ENCODE measurements at places on chromosomes 5 and 9. TPM values are rescaled to one million over a fixed set of nuclear protein-coding genes. Genes with fewer than 3 reads are reported as not detected.

DNA sequence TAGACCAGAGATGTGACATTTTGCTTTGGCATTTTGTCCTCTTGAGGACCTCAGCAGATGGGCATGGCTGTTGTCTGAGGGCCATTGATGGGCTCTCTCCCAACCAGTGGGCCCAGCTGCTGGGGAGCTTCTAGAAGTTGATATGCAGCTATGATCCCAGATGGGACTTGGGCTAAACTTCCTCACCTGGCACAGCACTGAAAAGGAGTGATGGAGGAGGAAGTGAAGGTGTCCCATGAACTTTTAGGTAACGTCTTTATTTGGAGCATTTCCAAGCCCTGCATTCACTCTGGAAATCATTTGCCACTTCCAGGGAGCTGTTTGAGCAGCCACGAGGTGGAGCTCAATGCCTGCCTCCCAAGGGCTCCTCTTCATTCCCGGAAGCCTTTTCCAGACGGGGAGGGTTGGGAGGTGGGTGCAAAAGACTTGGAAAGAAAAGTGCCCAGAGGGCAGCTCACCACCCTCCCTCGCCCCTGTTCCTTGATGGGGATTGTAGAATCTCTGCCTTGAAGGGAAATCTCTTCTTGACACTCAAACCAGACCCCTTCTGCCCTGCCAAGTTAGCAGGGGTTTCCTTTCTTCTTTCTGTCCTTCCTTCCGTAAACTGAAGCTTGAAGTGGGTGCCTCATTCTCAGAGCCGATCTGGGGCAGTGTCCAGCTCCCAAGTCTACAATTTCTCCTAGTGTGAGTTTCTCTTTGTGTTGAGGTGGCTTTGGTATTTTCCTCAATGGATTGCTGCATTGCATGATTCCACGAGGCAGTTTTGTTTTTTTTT, 18.1 kb upstream of the NEUROG1 start:
- no peak overlapping the region for H3K4me3 ChIP-seq
- no peaks in the 10 kb centered on the region for H3K36me3 ChIP-seq
- H3K4me1 ChIP-seq: no peaks in the 10 kb centered on the region
- H3K27ac ChIP-seq: no peak overlapping the region
- no peak for DNase-seq

DNA sequence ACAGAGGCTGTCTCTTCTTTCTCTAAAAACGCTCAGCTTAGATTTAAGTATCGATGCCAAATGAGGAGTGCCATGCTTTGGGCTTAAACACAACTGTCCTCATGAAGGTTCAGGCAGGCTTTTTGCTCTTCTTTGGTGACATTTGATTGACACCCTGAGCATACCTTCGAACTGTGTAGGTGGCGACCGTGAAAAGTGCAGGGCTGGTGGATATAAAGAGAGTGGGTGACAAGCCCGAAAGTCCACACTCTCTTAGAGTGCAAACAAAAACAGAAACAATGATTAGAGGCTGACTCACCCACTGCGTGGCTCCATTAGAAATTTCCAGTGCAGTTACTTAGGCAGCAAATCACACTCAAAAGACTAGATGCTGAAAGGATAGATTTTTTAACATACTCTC, 141.7 kb downstream of the SYK start:
- no peak for DNase-seq
- no peak overlapping the region for H3K4me3 ChIP-seq
- H3K27me3 ChIP-seq: no peaks in the 10 kb centered on the region
- H3K27ac ChIP-seq: no peak overlapping the region
- H3K4me1 ChIP-seq: no peaks in the 10 kb centered on the region

The FGF18 gene
- 0.67 TPM for total RNA-seq

DNA sequence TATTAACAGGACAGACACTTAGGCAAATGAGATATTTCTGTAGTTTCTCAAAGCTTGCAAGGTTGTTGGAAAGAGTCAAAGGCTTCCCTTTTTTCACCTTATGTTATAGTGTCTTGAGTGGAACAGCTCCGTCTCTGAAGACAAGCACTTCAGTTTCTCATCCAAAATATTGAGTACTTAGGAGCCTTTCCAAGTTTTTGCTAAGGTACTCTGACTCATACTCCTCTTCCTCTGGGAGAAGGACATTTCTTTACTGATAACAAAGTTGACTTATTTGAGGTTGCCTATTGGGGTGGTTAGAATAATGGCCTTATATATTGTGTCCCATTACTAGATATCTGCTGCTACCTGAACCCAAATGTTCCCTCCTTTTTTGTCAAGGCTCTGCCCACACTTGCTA, 869.6 kb downstream of the MAT2B start:
- no peaks in the 10 kb centered on the region for H3K27me3 ChIP-seq
- peaks cover 6% of the 10 kb centered on the region for H3K4me1 ChIP-seq
- H3K36me3 ChIP-seq: no peaks in the 10 kb centered on the region
- H3K27ac ChIP-seq: no peak overlapping the region
- H3K4me3 ChIP-seq: no peak overlapping the region
- no peak for DNase-seq

- no peaks in the 10 kb centered on the region for H3K4me1 ChIP-seq
- no peaks in the 10 kb centered on the region for H3K36me3 ChIP-seq
- H3K4me3 ChIP-seq: no peak overlapping the region
- H3K27ac ChIP-seq: no peak overlapping the region
- DNase-seq: no peak
These were observed 217.0 kb downstream of the TMEM38B start for GRCh38 chr9:105911104-105911911.

DNA sequence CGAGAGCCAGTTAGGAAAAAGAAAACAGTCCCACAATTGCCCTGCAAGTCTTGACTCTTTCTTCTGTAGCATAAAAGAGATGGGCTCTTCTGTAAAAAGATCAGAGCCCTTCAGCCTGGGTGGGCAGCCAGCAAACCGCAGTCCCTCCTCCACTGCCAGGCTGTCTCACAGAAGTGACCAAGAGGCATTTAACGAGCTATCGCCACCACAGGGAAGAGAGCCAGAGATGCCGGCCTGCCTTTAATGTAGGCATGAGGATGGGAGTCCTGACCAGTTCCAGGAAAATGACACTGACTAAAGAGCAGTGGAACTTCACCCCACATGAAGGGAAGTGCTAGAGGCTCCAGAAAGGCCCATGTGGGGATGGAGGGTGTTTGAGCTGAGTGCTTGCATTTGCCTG, 264.6 kb downstream of the NDUFS4 start:
- H3K27ac ChIP-seq: no peak overlapping the region
- no peak overlapping the region for H3K4me3 ChIP-seq
- H3K4me1 ChIP-seq: no peaks in the 10 kb centered on the region
- no peak for DNase-seq
- H3K27me3 ChIP-seq: no peaks in the 10 kb centered on the region

GRCh38 chr5:26034813-26035212, 1003.6 kb downstream of the CDH9 start:
- no peak overlapping the region for H3K27ac ChIP-seq
- no peak for DNase-seq
- no peaks in the 10 kb centered on the region for H3K36me3 ChIP-seq
- no peaks in the 10 kb centered on the region for H3K27me3 ChIP-seq
- H3K4me3 ChIP-seq: no peak overlapping the region
- H3K4me1 ChIP-seq: no peaks in the 10 kb centered on the region

DNA sequence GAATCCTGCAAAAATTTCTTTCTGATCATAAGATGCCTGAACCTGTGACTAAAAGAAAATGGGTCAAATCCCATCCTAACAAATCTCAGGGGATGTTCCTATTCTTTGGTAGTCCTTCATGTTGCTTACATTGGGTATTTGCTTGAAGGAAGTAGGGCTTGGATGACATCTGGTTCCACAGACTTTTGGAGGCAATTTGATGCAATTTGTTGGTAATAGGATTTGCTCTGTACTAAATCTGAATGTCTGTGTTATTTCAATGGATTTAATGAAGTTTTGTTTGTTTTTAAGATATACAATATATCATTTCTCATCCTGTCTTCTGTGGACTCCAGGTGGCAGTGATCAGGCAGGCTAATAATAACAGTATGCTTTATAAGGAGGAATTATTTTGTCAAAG, 457.9 kb downstream of the ZSWIM6 start:
- H3K4me1 ChIP-seq: no peaks in the 10 kb centered on the region
- H3K27me3 ChIP-seq: no peaks in the 10 kb centered on the region
- no peak overlapping the region for H3K27ac ChIP-seq
- H3K36me3 ChIP-seq: no peaks in the 10 kb centered on the region

GRCh38 chr5:34690301-34690700, 34.2 kb downstream of the RAI14 start:
- H3K4me1 ChIP-seq: peaks cover 30% of the 10 kb centered on the region
- no peaks in the 10 kb centered on the region for H3K36me3 ChIP-seq
- DNase-seq: no peak
- no peaks in the 10 kb centered on the region for H3K27me3 ChIP-seq

The ISL1 gene
- total RNA-seq: 0.63 TPM

The LAMC3 gene
- total RNA-seq: 0.81 TPM

DNA sequence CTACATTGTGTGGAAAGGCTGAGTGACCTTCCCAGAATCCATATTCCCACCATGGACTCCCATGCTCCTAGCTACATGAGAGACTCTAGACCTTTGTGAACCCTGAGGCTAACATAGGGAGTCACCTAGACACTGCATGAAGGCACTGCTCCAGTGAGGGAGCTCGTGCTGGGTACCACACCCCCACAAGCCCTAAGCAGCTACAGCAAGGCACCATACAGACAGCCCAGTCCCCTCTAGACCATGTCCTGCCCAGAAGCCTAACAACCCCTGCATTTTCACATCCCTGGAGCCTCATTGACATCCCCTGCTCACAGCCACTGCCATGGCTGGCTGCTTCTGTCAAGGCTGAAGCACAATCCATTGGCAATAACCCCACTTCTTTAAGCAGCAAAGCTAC, 176.5 kb upstream of the CTNND2 start:
- H3K27ac ChIP-seq: no peak overlapping the region
- no peaks in the 10 kb centered on the region for H3K27me3 ChIP-seq
- H3K4me3 ChIP-seq: no peak overlapping the region
- no peak for DNase-seq
- H3K36me3 ChIP-seq: no peaks in the 10 kb centered on the region

The WWC1 gene
- 80.1 TPM for total RNA-seq

The GAS1 gene
- 30.0 TPM for total RNA-seq

- DNase-seq: no peak
- no peak overlapping the region for H3K4me3 ChIP-seq
- H3K27me3 ChIP-seq: no peaks in the 10 kb centered on the region
- no peaks in the 10 kb centered on the region for H3K36me3 ChIP-seq
These were observed 23.0 kb upstream of the NSG2 start for GRCh38 chr5:174022384-174023095.

GRCh38 chr9:107707915-107708441, 218.4 kb upstream of the KLF4 start:
- H3K4me1 ChIP-seq: peaks cover 6% of the 10 kb centered on the region
- H3K36me3 ChIP-seq: no peaks in the 10 kb centered on the region
- no peaks in the 10 kb centered on the region for H3K27me3 ChIP-seq
- no peak overlapping the region for H3K27ac ChIP-seq

- H3K36me3 ChIP-seq: no peaks in the 10 kb centered on the region
- no peak overlapping the region for H3K27ac ChIP-seq
- H3K4me1 ChIP-seq: peaks cover 7% of the 10 kb centered on the region
- no peak for DNase-seq
- no peak overlapping the region for H3K4me3 ChIP-seq
- H3K27me3 ChIP-seq: no peaks in the 10 kb centered on the region
These were observed 51.1 kb upstream of the FANCC start for GRCh38 chr9:95368377-95369160.

DNA sequence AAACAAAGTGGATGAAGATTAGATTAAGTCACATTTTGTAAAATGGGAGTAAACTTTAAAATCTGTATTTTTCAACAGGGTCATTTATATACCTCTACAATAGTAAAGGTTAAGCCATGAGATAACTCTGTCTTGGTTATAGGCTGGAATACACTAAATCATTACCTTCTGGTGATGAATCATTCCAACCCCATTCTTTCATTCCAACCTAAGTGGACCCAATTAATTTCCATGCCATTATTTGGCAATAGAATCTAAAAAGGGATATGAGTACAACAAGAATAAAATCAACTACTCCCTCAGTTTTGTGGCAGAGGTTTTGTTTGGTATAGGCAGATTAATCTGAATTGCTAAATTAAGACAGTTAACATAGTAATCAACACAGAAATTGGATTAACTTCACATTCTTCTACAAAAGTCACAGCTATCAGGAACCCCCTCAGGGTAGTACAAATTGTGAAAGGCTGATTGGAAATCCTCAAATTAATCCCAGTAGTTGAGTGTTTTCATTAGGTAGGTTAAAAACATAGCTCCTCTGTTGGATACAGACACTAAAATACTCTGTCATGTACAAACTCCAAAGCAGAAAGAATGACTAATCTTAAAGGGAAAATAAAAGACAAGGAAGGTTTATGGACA, 54.2 kb downstream of the ELAVL2 start:
- no peak for DNase-seq
- no peaks in the 10 kb centered on the region for H3K36me3 ChIP-seq
- no peaks in the 10 kb centered on the region for H3K27me3 ChIP-seq
- H3K4me3 ChIP-seq: no peak overlapping the region

The IL4 gene
- total RNA-seq: not detected

GRCh38 chr5:119377066-119377465, 21.2 kb downstream of the TNFAIP8 start:
- H3K4me1 ChIP-seq: peaks cover 21% of the 10 kb centered on the region
- no peak overlapping the region for H3K27ac ChIP-seq
- no peak overlapping the region for H3K4me3 ChIP-seq
- DNase-seq: no peak
- H3K27me3 ChIP-seq: no peaks in the 10 kb centered on the region

- no peak overlapping the region for H3K27ac ChIP-seq
- DNase-seq: no peak
- H3K27me3 ChIP-seq: no peaks in the 10 kb centered on the region
- H3K4me3 ChIP-seq: no peak overlapping the region
These were observed 92.1 kb upstream of the FBN2 start for GRCh38 chr5:128630121-128630520.

The JAKMIP2 gene
- total RNA-seq: 0.49 TPM

GRCh38 chr9:112443200-112443599, 43.4 kb upstream of the KIAA1958 start:
- no peak overlapping the region for H3K4me3 ChIP-seq
- H3K27me3 ChIP-seq: no peaks in the 10 kb centered on the region
- H3K27ac ChIP-seq: no peak overlapping the region
- H3K36me3 ChIP-seq: no peaks in the 10 kb centered on the region
- no peaks in the 10 kb centered on the region for H3K4me1 ChIP-seq

The IL31RA gene
- not detected for total RNA-seq

- peaks cover 10% of the 10 kb centered on the region for H3K36me3 ChIP-seq
- H3K4me3 ChIP-seq: peak overlapping the region; percentile 73
- no peaks in the 10 kb centered on the region for H3K27me3 ChIP-seq
- H3K27ac ChIP-seq: peak overlapping the region; percentile 79
- peaks cover 30% of the 10 kb centered on the region for H3K4me1 ChIP-seq
These were observed 998 bp downstream of the SRP19 start for GRCh38 chr5:112862085-112862484.

The TXNDC8 gene
- not detected for total RNA-seq

The LECT2 gene
- total RNA-seq: not detected

DNA sequence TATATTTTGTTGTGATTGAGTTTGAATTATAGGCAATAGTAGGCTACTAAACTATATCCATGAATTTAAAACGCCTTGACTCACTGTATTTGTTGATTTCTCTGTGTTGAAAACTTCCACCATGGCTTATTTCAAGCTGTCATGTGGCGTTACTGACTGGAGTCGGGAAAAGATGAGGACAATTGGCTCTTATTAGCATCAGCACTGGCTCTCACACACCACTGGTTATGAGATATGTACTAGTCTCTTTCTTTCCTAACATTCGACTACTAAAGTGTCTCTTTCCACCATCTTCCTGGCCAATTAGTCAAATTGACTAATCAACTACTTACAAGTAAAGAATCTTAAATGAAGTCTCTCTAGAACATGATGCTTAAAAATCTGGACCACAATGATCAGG, 9.1 kb upstream of the DAB2 start:
- H3K36me3 ChIP-seq: no peaks in the 10 kb centered on the region
- H3K27ac ChIP-seq: no peak overlapping the region
- H3K4me3 ChIP-seq: no peak overlapping the region

GRCh38 chr5:169832845-169833244, 147.4 kb downstream of the INSYN2B start:
- H3K27ac ChIP-seq: no peak overlapping the region
- H3K36me3 ChIP-seq: no peaks in the 10 kb centered on the region
- no peaks in the 10 kb centered on the region for H3K4me1 ChIP-seq
- H3K27me3 ChIP-seq: no peaks in the 10 kb centered on the region

All from thyroid gland (tissue), 4 donors.